ENCODE measurements at places on chromosomes 16 and 17.

DNA sequence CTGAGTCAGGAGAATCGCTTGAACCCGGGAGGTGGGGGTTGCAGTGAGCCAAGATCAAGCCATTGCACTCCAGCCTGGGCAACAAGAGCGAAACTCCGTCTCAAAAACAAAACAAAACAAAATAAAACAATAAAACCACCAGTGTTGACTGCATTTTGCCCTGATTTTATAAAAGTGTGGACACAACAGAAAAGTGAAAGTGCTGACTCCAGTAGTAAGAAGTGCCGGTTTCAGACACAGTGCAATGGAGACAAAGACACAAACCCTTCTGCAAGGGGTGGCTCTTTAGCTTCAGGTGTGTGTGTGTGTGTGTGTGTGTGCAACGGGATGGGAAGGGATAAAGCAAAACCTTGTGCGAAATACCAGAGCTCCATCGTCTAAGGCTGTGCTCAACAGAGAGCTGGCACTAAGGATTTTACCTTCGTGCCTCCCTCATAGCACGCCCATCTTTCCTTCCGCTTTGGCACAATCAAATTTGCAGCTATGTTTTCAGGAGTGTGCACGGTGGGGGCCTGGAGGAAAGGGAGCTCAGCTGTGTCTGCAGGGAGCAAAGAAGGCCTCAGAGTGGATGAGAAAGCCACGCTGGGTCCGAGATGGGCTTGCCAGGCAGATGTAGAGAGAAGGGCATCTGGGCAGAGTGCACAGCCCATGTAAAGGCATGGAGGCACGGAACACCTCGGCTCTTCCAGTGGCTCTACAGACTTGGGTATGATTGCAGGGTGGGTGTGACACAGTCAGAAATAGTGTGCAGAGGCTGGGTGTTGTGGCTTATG is 15.5 kb downstream of the MXRA7 start:
- no peak for DNase-seq

DNA sequence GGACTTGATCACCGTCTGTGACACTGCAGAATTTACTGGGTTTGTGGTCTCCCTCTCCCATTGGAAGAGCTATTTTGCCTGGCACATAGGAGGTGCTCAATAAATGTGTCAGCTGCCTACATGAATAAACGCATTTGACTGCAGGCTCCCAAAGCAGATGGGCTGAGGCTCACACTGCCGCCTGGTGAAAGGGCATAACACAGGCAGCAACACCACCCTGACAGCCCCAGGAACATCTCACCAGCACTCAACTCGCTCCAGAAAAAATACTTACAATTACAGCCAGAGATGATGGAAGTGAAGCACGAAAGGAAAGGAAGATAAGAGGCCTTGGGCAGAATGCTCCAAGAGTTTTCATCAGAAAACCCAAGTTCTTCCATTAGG is 73.9 kb downstream of the RPH3AL start:
- no peak for DNase-seq

GRCh38 chr17:57645950-57646665 is 99.0 kb downstream of the CCDC182 start:
- no peak for DNase-seq

DNA sequence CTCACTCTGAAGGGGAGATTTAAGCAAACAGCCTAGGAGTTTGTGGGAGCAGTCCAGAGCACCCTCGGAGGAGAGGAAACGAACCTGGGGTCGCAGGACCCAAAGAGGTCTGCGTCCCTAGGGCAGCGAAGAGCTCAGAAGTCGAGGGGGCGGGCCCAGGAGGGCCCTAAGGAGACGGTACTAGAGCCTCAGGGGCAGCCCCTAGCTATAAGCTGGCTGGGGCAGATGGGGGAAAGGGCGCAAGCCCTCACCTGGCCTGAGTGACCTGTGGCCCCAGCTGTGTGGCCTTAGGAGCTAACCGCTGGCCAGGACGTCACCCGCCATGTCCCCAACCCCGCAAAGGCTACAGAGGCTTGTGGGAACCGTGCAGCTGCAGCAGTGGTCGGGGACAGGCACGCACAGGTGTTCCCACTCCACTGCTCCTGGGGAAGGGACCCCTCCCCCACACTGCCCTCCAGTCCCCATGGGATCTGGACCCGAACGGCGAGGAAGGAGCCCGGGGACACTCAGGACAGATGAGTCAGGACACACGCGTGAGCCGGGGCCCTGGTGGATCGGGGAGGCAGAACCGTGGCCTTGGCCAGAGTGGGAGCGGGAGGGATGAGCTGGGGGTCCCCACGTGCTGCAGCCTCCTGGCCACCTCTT is 2.0 kb upstream of the CTRB2 start:
- DNase-seq: no peak

All from stimulated activated CD4-positive, alpha-beta T cell treated with anti-CD3 and anti-CD28 coated beads, Interleukin-12 subunit alpha, Interleukin-12 subunit beta, amount 100 ng/mL, for 4 hours (primary cell).